ENCODE measurements at places on chromosomes 3 and 15.

DNA sequence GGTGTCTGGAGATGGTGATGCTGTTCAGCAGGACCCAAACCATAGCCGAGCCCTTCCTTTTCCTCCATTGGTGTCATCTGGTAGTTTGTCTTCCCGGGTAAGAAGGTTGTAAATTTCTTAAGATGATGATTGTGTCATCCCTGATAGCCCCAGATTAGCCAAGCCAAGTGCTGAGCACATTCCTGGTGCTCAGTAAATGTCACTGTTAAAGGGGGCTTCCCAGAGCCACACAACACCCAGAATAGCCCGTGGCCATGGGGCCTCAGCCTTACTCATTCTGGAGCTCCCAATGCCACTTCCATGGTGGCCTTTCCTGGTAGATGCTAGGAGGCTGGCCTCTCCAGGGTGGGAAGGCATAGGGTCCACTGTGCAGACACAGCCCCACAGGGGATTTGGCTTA is 4.6 kb upstream of the PLA2G4B start:
- DNase-seq: no peak

- no peak for DNase-seq
These were observed 196.8 kb downstream of the ADAMTSL3 start for GRCh38 chr15:83850501-83851245.

DNA sequence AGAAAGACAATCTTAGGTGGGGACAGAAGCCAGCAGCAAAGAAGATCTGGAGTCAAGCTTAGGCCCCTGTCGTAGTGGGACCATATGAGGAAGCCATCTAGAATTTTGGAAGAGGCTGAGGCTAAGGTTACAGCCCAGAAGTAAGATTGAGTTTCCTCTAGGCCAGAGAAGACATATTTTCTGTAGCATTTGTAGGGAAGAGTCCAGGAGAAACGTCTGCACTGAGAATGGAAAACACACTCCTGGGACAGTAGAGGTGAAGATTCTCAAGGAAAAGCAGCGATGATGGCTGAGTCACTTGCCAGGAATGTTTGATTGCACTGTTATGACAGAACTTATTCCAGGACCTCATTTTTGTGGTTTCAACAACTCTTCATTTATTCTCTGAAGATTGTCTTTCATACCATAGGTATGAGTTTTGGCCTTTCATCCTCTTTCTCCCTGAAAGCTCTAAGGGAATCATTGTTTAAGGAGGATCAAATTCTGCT is 107.2 kb downstream of the GTPBP8 start:
- DNase-seq: no peak

GRCh38 chr3:54954022-54954421 is 26.2 kb upstream of the LRTM1 start:
- DNase-seq: no peak

DNA sequence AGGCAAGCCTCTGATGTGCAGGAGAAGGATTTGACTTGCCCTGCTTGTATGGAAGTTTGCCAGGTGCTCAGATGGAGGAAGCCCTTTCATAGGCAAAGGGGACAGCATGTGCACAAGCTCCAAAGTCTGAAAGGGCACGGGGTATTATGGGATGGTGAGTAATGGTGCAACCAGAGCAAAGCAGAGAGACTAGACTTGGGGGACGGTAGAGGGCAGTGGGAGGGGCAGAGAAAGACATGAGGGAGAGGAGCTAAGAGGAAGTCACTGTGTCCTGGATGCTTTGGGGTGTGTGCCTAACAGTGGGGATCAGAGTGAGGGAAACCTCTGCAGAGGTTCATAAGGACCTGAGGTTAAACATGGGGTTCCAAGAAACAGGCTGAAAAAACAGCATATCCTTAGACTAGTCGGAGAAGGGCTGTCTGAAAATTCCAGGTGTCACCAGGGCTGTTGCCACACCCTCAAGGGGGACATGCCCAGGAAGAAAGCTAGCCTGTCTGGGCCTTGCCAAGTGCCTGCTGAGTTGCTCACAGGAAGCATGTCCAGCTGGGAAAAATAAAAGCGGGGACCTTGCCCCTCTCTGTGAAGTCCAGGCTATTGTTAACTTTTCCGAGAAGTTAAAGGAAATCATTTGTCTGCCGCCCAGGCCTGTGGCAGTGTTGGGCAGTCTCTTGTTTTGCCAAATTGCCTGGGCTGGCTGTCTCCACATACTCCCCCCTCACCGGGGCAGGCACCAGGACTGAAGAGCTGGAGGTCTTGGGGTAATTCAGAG is 47.1 kb downstream of the HRH1 start:
- DNase-seq: no peak

- DNase-seq: no peak
These were observed 15.5 kb downstream of the WDR48 start for GRCh38 chr3:39067286-39067685.

DNA sequence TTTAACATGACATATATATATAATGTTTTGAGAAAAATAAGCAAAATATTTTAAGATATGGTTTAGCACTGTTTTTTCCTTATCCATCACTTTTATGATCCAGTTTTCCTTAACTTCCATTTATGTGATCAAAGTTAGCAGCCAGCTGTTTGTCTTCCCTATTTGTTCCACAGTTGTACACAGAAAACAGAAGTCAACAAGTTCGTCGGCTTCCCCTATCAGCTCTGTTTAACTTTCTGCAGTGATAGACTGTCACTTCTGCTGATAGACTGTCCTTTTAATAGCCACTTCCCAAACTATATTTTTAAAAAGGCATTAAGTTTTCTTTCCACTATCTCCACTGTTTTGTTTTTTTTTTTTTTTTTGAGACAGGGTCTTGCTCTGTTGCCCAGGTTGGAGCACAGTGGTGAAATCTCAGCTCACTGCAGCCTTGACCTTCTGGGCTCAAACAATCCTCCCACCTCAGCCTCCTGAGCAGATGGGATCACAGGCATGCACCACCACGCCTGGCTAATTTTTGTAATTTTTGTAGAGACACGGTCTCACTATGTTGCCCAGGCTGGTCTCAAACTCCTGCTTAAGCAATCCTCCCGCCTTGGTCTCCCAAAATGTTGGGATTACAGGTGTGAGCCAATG is 7.2 kb downstream of the FSD2 start:
- no peak for DNase-seq

- DNase-seq: no peak
These were observed 170.0 kb downstream of the RAB11A start for GRCh38 chr15:66039117-66039871.

- no peak for DNase-seq
These were observed at the start of gene STAB1 for GRCh38 chr3:52494886-52495495. TSS of gene STAB1 (plus strand) at chr3:52495338. CDS start at chr3:52495414, 76 bp downstream.

DNA sequence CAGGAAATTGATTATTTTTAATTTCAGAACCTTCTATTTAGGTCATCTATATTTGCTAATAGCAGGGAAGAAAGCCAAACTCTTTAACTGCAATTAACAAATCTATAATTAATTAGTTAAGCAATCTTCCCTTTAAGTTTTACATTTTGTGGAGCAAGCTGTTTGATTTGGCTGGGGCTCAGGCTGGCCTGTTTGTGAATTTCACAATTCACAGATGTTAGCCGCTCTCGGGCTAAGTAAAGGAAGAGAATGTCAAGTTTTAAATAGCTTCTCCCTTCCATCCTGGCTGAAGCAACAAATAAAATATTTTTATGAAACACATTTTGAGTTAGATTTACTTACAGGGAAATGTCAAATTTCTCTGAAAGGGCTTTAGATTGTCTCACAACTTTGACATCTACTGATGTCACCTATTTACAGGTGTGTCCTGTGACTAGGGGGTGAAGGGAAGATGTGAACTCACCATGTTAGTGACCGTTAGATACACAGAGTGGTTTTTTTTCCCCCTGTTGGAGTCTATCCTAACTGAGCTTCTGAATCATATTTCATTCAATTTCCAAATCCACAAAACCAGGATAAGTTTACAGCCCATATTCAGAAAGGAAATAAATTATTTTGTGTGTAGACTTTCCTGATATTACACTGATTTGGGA is 1.3 kb upstream of the TP63 start:
- DNase-seq: no peak

- DNase-seq: no peak
These were observed 479 bp upstream of the CLDN1 start for GRCh38 chr3:190322604-190323245.

DNA sequence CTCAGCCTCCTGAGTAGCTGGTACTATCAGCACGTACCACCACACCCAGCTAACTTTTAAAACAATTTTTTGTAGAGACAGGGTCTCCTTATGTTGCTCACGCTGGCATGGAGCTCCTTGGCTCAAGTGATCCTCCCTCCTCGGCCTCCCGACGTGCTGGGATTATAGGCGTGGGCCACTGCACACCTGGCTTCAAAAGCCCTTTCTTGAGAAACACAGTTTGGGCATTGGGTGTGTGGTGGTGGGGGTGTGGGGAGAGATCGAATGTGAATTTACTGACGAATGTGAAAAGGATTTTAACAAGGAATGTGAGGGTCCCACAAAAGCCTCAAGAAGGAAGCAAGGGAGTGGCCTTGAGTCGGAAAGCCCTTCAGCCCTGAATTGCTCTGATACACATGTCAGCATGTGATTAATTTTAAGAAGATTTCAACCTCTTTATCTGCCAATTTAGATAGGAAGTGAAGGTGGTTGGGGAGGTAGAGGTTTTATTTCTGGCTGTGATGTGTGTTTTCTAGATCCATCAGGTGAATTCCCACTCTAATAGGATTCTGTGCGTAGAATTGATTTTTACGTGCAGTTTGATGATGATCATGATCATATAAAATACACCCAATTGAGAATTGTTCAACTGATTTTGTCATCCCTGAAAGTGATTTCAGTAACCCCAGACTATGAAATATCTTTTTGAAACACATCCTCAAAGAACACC is 1.1 kb downstream of the CCR4 start:
- DNase-seq: no peak

DNA sequence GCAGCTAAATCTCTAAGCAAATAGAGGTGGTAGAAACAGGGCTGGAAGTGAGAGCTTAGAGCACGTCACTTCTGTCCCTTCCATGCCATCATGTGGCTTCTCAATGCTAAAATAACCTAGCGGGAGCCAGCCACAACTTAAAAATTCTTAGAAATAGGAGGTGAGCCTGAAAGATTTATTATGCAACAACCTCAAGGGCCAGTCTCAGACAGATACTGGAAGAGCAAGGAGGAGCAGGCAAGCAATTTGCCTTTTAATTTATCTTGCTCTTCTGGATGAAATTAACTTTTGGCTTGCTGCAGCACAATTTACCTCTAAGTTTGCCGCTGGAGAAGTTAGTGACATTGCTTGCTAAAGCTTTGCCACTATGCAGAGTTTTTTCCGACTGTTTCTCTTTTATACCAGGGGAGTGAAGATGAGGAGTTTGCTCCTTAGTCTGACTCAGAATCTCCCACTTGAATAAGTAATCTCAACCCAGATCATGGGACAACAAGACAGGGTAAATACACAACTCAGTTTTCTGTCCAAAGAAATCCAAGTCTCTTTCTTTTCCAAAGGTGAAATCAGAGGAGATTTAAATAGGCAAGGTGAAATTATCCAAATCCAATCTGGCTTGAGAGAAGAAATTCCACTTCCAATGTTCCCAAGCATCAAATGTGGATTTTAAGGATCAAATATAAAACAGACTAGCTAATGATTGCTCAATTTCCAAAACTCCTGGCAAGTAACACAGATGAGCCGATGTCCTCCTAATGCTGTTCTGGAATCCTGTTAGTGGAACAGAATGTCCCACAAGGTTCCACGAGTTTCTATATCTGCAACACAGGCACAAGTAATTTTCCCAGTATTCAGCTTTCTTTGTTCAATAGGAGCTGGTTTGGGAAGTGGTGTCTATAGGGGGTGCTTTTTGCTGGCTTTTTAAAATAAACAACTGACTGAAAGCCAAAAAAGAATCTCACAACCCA is 329.4 kb upstream of the RORA start:
- DNase-seq: no peak
